ENCODE measurements at places on chromosomes 12 and 14.

DNA sequence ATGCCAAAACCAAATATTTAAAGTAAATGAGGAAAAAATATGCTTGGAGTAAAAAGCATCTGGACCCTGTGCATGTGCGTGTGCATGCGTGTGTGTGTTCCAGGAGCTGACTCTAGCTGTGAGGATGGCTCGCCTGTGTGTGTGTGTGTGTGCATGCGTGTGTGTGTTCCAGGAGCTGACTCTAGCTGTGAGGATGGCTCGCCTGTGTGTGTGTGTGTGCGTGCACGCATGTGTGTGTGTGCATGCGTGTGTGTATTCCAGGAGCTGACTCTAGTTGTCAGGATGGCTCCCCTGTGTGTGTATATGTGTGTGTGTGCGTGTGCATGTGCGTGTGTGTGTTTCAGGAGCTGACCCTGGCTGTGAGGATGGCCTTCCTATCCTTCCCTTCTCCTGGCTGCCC is 357.7 kb downstream of the CACNA1C start:
- peak; percentile 29 for ATAC-seq

- no peak for ATAC-seq
Observed at GRCh38 chr12:44002607-44003006, 166.7 kb downstream of the TMEM117 start.

- no peak for ATAC-seq
Observed at GRCh38 chr12:66664076-66664475, 14.8 kb downstream of the GRIP1 start.

GRCh38 chr14:59337141-59337611 is 128.0 kb downstream of the GPR135 start:
- ATAC-seq = peak; percentile 76

DNA sequence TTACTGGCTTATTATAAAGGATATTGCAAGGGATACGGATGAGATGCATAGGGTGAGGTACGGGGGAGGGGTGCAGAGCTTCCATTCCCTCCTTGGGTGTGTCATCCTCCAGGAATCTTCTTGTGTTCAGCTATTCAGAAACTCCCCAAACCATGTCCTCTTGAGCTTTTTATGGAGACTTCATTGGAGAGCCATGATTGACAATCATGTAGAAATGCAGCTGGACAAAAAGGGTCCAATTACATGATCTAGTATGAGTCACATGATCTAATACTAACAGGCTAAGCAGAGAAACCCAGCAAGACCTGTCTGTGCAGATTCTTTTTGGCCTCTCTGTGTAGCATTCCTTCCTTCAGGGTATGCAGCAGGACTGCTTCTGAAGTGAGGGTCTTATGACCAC is 23.9 kb upstream of the FLVCR2 start:
- peak; percentile 64 for ATAC-seq

GRCh38 chr12:89874146-89874545 is 165.5 kb upstream of the ATP2B1 start:
- no peak for ATAC-seq

DNA sequence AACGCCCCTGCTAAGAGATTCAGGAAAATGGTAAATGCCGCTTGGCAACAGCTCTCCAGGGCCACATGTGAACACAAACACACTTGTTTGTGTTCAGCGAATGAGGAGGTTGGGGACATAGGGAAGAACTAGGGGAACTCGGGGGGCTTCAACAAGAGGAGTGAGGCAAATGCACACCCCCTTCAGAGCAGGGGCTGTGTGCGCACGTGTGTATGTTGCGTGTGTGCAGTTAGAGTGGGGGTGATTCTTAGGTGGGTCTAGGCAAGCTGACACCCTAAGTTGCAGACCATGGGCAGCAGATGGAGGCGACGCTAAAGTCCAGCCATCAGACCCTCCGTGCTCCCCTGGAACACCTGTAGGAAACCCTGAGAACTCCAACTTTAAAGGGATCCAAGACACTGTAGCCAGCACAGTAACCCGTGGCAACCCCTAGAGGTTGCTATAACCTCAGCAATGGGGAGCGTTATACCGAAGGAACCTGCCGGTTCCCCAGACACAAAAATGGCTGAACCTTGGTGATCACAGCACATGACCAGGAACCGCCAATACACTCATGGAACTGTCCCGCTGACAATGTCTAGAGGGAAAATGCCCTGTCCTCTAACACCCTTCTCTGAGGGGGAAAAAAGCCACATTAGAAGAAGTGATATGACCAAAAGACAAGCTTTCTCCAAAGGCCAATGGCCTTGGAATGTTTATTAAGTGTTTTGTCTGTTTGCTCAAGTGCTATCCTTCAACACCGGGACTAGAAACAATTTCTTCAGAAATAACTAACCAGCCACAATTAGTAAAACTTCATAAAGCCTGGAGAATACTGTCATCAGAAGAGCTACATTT is 86.5 kb upstream of the CEP83 start:
- ATAC-seq = peak; percentile 74

GRCh38 chr14:85380881-85381280 is 149.1 kb upstream of the FLRT2 start:
- no peak for ATAC-seq

- no peak for ATAC-seq
Observed at GRCh38 chr12:76135456-76135855, 51.0 kb upstream of the NAP1L1 start.

- peak; percentile 25 for ATAC-seq
Observed at GRCh38 chr12:116896411-116896924, 14.3 kb upstream of the FBXW8 start.

GRCh38 chr12:61254225-61254624 is 1006.0 kb upstream of the USP15 start:
- ATAC-seq = no peak

GRCh38 chr14:64515053-64515452 is 10.5 kb downstream of the ZBTB1 start:
- no peak for ATAC-seq

DNA sequence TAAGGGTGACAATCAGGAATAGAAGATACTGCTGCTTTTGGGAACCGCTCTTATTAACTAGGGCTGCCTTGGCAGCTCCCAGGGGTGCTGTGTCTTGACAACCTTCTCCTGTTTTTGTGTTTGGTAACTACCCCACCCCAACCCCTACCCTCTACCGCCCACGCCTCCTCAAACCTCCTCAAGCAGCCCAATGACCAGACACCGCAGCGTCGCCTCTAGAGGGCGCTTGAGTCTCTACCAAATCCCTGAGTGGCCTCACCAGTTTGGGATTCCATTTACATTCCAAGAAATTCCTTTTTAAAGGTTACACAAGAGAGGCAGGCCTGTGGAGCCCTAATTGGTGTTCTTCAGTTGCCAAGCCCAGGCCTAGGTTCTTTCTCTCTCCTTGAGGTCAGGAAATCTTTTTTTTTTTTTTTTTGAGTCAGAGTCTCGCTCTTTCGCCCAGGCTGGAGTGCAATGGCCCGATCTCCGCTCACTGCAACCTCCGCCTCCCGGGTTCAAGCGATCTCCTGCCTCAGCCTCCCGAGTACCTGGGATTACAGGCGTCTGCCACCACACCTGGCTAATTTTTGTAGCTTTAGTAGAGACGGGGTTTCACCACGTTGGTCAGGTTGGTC is 72.4 kb upstream of the USP44 start:
- no peak for ATAC-seq

DNA sequence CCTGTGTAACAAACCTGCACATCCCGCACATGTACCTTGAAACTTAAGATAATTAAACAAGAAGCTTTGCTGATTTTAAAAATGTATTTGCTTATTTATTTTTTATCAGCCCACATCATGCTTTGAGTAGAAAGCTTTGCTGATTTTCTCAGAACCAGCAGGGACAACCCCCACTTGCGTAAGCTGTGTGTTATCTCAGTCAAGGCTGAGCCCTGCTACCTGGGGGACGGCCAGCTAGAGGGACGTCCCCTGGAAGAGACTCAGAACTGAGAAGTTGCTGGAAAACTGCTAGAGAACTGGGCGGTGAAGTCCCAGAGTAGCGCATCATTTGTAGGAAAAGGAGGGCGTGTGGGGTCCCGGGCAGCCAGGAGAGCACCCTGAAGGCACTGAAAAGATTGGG is 4.1 kb upstream of the PLEK2 start:
- no peak for ATAC-seq

- ATAC-seq = no peak
Observed at GRCh38 chr14:61661471-61662400, 33.6 kb upstream of the HIF1A start.

DNA sequence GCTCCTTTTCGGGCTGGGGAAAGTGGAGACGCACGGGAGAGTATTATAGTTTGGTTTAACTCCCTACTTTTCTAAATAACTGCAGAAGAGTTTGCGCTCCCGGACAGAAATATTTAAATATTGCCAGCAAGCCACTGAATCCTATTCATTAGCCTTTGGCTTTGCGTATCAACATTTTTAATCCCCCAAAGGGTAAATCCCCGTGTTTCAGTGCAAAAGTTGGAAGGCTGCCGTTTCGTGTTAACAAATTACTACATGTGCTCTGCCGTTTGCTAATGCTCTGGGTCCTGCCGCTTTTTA is 372 bp upstream of the DPF3 start:
- ATAC-seq = no peak

- ATAC-seq = no peak
Observed at GRCh38 chr12:98838231-98838647, 193.1 kb downstream of the APAF1 start.

GRCh38 chr12:79482323-79482722 is 208.4 kb downstream of the PAWR start:
- no peak for ATAC-seq

GRCh38 chr14:98226411-98226810 is 1045.6 kb downstream of the BCL11B start:
- no peak for ATAC-seq

DNA sequence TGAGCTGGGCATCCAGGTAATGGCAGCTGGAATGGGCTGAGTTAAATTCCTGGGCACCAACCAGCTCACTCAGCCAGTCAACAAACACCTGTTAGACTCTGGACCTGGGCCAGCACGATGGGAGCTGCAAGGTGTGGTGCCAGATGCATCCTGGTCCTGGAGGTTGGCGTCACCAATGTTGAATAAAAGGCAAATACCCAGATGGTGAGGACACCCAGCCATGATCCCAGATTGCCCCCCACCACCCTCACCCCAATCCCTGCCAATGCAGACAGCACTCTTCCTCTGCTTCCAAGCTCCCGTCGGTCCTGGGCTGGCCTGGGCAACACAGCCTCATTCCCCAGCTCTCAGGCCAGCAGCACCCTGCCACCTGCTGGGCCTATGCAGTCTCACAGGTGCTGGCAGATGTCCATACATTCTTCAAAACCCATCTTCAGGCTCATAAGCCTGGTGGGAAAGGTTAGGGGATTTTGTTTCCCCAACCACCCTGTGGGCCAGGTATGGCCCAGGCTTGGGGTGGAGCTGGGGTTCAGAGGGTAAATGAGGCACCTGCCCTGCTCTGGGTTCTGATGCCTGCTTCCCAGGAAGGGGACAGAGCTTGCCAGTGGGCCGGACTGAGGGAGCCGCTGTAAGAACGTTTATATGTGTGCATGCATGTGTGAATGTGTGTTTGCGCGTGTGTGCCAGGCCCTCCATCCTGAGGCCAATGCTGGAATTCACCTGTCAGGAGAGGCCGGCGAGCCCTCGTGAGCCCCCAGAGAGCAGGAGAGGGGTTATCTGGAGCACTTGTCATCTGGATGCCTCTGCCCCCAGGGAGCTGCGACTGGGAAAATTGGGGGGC is 58.0 kb downstream of the LGMN start:
- ATAC-seq = no peak

DNA sequence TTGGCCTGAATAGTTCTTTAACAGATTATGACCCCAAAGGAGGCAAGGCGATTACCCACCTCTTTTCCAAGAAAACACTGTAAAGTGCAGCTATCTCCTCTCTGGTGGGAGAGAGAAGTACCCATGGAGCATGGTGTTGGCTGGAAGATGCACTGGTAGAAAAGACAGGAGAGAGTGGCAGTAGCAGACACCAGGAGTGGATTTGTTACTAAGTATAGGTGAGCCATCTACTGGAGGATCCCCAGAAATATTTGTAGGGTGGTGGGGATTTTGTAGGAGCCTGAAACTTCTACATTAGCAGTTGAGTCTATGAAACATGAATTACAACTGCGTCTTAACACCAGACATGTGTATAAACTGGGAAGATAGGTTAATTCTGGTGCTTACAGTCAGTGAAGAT is 148.0 kb downstream of the SLC38A4 start:
- peak; percentile 43 for ATAC-seq

GRCh38 chr12:59916988-59917387 is 321.2 kb downstream of the SLC16A7 start:
- ATAC-seq = no peak

DNA sequence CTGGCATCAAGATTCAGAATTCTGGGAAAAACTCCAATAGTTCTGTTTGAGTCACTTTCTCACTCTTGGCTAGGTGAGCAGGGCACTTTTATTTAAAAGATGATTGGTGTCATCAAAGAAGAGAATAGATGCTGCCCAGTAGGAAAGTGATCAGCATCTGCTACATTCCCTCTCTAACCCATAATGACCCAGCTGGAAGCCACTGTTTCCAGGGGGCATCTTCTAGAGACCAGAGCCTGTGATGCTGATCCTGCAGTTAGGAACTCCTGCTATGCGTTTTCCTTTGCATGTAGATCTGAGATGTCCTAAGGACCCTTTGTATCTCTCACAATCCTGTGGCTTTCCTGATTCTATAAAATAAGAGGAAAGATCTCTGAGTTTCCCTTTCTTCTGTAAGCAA is 79.9 kb upstream of the TMTC1 start:
- no peak for ATAC-seq

DNA sequence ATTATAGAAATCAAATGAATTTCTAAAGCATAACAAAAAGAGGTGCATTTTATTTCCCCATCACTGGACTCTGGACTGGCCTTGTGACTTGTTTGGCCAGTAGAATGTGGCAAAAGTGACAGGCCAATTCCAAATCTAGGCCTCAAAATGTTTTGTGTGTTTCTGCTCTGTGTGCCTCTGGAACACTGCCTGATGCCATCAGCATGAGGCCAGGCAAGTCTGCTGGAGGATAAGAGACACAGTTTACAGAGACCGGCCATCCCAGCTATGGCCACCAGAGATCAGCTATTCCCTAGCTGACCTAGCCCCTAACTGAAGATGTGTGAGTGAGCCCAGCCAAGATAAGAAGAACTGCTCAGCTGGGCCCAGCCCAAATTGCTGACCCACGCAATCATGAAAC is 32.9 kb downstream of the ASCL1 start:
- no peak for ATAC-seq

GRCh38 chr12:76859611-76860010 is 19.2 kb downstream of the CSRP2 start:
- no peak for ATAC-seq

DNA sequence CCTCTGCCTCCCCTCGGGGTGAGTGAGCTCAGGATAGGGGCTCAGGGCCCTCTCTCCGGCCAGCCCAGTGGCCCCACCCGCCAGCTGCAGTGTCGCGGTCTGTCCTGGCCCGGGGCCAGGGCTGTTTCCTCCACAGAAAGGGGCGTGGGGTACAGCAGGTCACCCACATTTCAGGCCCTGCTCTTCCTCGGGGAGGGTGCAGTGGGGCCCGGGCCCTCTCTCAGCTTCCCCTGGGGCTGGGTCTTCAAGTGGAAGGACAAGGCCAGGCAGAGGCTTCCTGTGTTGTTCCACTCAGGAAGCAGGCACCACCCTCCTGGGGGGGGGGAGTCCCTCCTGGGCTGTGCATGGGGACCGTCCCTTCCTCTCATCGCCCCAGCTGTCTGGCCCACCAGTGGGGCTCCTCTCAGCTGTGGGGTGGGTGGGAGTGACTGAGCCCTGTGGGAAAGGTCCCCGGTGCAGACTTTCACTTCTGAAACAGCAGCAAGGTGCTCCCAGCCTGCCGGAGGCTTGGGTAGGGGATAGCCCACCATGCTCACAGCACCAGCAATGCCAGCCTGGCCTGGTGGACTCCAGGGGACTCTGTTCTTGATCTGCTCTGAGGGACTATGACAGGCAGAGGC is 3.7 kb downstream of the GPR132 start:
- ATAC-seq = no peak

- no peak for ATAC-seq
Observed at GRCh38 chr12:105214670-105215375, 21.2 kb downstream of the APPL2 start.

All from motor neuron (in vitro differentiated cells).